ENCODE measurements at places on chromosomes 11 and 22.

GRCh38 chr11:128424851-128425285 lies 162.5 kb downstream of the ETS1 start:
- no peak for DNase-seq

GRCh38 chr11:13338019-13338426 lies 60.4 kb downstream of the BMAL1 start:
- DNase-seq: peak; percentile 76

DNA sequence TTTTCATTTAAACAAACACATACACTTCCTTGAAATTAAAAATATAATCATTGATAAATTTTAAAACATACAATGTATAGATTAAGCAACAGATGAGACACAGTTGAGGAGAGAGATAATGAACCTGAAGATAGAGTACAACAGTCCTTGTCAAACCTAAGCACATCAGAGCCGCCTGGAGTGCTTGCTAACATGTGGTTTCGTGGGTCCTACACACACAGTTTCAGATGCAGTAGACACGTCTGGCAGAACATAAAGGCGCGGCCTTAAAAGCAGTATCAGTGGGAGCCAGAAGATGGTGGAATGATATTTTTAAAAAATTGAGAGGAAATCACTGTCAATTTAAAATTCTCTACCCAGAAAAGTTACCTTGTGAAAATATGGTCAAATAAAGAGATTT lies 134.4 kb downstream of the MPPED1 start:
- no peak for DNase-seq

- DNase-seq: peak; percentile 52
Measured at GRCh38 chr22:40533712-40534378, 102.7 kb downstream of the MRTFA start.

GRCh38 chr11:107783121-107783520 lies 71.3 kb upstream of the SLN start:
- peak; percentile 22 for DNase-seq

All from foreskin fibroblast (primary cell).